Activated CD4-positive, alpha-beta memory T cell treated with anti-CD3 and anti-CD28 coated beads for 36 hours (primary cell): ENCODE measurements at places on chromosomes 12 and 14. TPM values are rescaled to one million over a fixed set of nuclear protein-coding genes. Genes with fewer than 3 reads are reported as not detected.

The ANKRD33 gene
- not detected for total RNA-seq

DNA sequence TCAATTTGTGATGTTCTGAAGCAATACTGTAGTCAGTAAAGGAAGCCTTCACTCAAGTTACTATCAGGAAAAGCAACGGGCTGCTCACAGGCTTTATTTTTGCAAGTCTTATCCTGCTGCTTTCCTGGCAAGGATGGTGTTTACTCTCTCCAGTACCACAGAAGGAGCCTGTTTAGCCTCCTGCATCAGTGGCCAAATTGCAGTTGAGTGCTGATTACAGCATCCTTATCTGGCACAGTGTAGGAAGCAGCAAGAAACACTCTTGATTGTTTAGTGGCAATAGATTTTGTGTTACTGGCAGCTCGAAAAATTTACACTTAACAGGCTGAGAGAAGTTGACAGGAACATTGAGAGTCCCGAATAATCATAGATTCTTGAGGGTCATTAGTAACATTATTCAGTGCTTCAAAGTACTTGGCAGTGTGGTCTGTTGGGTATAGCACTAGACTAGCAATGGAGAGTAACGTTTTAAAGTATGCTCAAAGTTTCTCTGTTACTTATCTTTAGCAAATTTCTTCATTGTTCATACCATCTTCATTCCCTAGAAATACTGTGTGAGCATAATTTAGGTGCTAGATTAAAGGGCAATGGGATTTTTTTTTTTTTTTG, 11.7 kb downstream of the TULP3 start:
- DNase-seq, result no peak

DNA sequence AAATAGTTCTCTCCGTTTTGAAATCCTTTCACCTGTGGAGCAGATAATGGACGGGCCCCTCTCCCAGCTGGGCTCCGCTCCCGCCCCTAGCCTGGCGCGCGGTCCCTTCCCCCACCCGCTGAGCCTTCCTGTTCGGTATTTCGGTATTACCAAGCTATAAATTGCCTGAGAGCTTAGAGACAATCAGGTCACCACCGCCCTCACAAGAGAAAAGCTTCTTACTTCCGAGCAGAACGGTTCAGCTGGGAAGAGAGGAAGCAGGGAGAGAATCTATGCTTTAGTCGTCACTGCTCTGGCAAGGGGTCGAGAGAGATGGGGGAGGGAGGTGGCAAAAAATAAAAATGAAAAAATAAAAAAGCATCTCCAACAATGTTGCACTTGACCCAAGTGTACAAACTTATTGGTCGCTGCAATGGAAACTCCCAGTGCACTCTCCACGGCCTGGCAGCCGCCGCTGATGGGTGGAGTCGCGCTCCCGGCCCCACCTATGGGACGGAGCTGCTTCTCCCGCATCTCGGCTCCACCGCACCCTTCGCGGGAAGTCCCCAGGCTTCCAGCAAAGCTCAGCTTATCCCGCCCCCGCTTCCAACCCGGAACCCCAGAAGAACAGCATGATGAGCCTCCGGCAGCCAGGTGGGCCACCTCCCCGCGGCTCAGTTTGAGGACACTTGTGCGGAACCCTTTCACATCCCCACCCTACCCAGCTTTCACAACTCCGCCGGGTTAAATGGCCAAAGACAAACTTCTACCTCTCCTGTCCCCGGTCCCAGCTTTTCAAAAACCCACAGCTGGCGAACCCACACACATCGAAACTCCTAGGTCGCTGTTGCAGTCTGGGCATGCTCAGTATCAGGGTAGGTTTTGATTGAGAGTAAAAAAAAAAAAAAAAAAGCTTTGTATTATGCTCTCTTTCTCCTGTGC, 832 bp upstream of the SYT1 start:
- no peak for DNase-seq

DNA sequence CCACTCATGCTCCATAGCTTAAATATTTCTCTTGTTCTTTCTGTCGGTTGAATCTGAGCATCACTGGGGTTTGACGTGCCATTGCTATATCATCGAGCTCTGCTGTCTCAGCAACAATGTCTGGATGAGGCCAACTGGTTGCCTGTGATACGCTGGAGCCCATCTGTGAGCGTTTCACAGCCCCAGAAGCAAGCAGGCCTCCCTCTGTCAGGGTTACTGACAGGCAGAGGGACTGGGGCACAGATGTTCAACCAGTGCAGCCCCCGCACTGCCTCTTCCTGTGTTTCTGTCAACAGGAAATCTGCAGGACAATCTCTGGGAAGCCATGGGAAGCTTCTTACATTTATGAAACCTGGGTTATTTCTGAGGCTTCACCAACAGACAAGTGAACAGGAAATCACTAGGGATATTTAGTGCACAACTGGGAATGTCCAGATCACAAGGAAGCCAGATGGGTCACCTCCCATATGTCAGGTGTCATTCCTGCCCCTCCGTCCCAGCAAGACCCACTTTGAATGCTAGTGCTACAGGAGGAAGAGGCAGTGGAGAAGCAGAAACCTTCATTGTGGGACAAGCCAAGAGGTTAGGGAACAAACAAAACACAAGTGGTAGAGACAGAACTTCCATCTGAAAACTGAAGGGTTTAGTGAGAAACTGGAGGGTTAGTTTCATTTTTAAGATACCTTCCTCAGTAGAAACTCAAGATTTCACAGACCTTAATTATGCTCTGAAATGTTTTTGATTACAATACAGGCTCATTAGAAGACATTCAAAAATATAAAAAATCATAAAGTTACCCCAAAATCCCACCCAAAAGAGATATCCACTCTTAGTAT, 24.1 kb downstream of the DMAC2L start:
- DNase-seq, result no peak

- DNase-seq, result no peak
Measured at GRCh38 chr12:65895759-65896656, 71.7 kb downstream of the HMGA2 start.
